Bladder microvascular endothelial cell (primary cell): ENCODE measurements at places on chromosomes 12 and 14. TPM values are rescaled to one million over a fixed set of nuclear protein-coding genes. Genes with fewer than 3 reads are reported as not detected.

TDRD9 gene
- 0.06 and 0.32 TPM in 2 replicates for total RNA-seq

FAM90A1 gene
- total RNA-seq: not detected in 2 replicates

BCL11B gene
- total RNA-seq: under 0.01 TPM in 2 replicates

ERBB3 gene
- total RNA-seq: 0.63 TPM in 1 of 2 replicates, not detected in the other

ACRBP gene
- 0.16 and 0.57 TPM in 2 replicates for total RNA-seq

IL26 gene
- not detected in 2 replicates for total RNA-seq

BHLHE41 gene
- 0.06 TPM in 1 of 2 replicates, not detected in the other for total RNA-seq

TAS2R50 gene
- 1.1 and 9.0 TPM in 2 replicates for total RNA-seq

SMOC1 gene
- total RNA-seq: 1.7 TPM in 1 of 2 replicates, not detected in the other

DIO3 gene
- not detected in 2 replicates for total RNA-seq

CFAP54 gene
- total RNA-seq: 6.6 and 31.5 TPM in 2 replicates

CCDC175 gene
- not detected in 2 replicates for total RNA-seq

GTF2A1 gene
- total RNA-seq: 15.7 and 60.2 TPM in 2 replicates

AMDHD1 gene
- 0.06 and 0.32 TPM in 2 replicates for total RNA-seq

TAS2R7 gene
- not detected in 2 replicates for total RNA-seq

SMCO2 gene
- total RNA-seq: 0.32 and 0.57 TPM in 2 replicates

ZFYVE26 gene
- total RNA-seq: 9.7 and 28.9 TPM in 2 replicates

FGF23 gene
- not detected in 2 replicates for total RNA-seq

ANKRD33 gene
- total RNA-seq: 0.16 TPM in 1 of 2 replicates, not detected in the other

GATC gene
- 14.4 and 25.2 TPM in 2 replicates for total RNA-seq

TGM1 gene
- total RNA-seq: 0.32 and 1.6 TPM in 2 replicates

MGAT2 gene
- total RNA-seq: 57.6 and 66.5 TPM in 2 replicates

SLC6A15 gene
- total RNA-seq: 1.1 and 45.9 TPM in 2 replicates
